ENCODE measurements at places on chromosomes 16 and 17. TPM values are rescaled to one million over a fixed set of nuclear protein-coding genes. Genes with fewer than 3 reads are reported as not detected.

The FAM171A2 gene
- 9.5 TPM for total RNA-seq

The HAP1 gene
- total RNA-seq: 0.28 TPM

The ABCC11 gene
- total RNA-seq: 0.09 TPM

The SMIM22 gene
- total RNA-seq: not detected

The PPP1R27 gene
- not detected for total RNA-seq

The DOC2B gene
- total RNA-seq: 1.3 TPM

The GAS2L2 gene
- under 0.01 TPM for total RNA-seq

The HOXB4 gene
- total RNA-seq: 6.0 TPM

The IGSF6 gene
- not detected for total RNA-seq

The WSCD1 gene
- 71.0 TPM for total RNA-seq

The AATF gene
- total RNA-seq: 31.4 TPM

The GOSR1 gene
- total RNA-seq: 20.7 TPM

The SDR42E2 gene
- 0.09 TPM for total RNA-seq

The HSD17B1 gene
- 0.63 TPM for total RNA-seq

The TMC5 gene
- not detected for total RNA-seq

The CD300LB gene
- not detected for total RNA-seq

The TMEM92 gene
- not detected for total RNA-seq

The ACD gene
- 13.4 TPM for total RNA-seq
